NCI-H774 (cell line): ENCODE measurements at places on chromosomes 3 and 15.

- DNase-seq, result no peak
Measured at GRCh38 chr3:148090156-148090555, 607.5 kb upstream of the AGTR1 start.

DNA sequence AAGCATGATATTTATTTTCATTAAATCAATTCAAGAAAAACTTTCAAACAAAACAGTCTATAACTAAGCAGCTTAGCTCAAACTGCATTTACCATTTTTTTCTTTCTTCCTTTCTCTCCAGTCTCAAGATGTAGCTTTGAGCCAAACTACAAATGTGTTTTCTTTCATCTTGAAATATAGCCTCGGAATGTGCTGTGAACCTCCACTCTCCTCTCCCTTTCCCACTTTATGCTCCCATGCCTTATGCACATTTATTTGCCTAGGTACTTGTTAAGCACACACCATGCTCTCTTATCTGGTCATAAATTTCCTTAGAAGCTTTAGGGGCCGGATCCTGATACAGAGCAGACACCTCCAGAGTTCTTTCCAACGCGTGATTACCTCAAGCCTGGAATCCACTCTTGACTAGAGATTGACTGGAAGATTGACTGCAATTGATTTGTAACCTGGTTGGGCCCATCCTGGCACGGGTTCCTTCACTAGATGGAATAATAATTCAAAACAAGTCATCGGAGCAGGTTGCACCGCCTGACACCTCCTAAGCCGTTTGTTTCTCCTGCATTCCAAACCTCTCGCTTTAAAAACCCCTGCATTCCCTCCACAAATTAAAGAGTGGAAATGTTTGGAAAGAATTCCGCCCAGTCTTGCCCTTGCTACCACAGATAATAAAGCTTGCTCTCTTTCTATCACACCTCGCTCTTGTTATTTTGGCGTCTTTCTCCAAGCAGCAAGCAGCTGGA lies 344.7 kb downstream of the CHL1 start:
- DNase-seq, result no peak

- no peak for DNase-seq
Measured at GRCh38 chr3:109191421-109191820, 54.9 kb downstream of the C3orf85 start.

GRCh38 chr15:82943176-82943575 lies 9.3 kb downstream of the HOMER2 start:
- DNase-seq, result no peak

- no peak for DNase-seq
Measured at GRCh38 chr3:29898171-29898965, 617.5 kb downstream of the RBMS3 start.

DNA sequence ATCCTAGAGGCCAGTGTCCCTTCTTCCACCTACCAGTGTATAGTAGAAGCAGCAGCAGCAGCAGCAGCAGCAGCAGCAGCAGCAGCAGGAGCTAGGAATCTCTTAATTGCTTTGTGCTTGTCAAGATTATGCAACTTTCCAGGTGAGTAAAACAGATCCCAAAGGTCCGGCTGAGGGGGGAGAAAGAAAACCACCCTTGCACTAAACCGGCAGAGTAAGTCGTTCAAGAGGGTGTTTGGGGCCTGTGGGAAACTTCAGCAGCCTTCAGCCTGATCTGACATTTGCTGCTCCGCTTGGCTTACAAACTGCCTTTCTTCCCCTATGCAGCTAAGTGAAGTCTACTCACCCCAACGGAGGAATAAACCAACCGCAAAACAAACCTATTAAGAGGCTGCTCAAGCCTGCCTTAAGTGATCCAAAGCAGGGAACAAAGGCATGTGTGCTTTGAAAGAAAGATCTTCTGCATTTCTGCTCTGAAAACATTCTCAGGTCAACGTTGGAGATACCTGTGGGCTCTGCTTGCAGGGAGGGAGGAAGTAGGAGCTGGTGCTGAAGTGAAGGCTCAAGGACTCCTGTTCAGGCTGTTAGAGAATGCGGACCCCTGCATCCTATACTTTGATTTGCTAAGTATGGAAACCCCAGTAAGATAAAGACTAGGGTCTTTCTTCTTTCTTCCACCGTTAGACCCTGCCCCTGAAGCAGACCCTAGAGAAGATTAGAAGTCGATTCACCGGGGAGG lies 35.7 kb upstream of the DLG1 start:
- no peak for DNase-seq

- DNase-seq, result no peak
Measured at GRCh38 chr3:194156095-194156494, 20.1 kb downstream of the HES1 start.

DNA sequence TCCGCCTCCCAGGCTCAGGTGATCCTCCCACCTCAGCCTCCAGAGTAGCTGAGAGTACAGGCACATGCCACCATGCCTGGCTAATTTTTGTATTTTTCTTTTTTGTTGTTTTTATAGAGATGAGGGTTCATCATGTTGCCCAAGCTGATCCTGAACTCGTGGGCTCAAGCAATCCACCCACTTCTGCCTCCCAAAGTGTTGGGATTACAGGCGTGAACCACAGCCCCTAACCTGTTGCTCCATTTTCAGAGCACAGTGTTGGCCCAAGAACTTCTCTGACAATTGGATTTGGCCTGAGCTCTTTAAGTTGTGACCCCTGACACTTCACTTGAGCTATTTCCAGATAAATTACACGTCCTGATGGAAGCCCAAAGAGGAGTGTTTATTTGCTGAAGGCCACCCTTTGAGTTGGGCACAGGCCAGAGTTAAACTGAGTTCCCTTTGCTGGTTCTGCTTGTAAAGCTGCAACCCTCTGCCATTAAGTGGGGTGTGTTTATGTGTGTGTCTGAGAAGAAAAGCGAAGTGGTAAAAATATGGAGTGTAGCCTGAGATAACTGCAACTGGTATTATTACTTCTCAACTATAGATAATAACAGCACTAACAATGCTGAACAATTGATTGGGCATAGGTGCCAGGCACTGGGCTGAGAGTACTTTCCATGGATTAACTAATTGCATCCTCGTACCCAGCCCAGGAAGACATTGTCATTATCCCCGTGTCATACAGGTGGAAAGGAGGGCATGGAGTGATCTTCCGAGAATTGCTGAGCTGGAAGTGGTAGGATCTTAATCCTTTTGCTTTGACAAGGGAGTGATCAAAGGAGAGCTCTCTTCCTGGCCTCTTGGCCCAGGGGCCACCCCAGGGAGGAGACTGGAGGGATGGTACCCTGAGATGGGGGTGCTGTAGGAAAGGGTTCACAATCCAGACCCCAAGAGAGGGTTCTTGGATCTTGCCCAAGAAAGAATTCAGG lies 91.5 kb upstream of the PROK2 start:
- no peak for DNase-seq

GRCh38 chr15:65913631-65914199 lies 44.4 kb downstream of the RAB11A start:
- no peak for DNase-seq

- no peak for DNase-seq
Measured at GRCh38 chr3:195802261-195802701, 9.4 kb downstream of the MUC4 start.

DNA sequence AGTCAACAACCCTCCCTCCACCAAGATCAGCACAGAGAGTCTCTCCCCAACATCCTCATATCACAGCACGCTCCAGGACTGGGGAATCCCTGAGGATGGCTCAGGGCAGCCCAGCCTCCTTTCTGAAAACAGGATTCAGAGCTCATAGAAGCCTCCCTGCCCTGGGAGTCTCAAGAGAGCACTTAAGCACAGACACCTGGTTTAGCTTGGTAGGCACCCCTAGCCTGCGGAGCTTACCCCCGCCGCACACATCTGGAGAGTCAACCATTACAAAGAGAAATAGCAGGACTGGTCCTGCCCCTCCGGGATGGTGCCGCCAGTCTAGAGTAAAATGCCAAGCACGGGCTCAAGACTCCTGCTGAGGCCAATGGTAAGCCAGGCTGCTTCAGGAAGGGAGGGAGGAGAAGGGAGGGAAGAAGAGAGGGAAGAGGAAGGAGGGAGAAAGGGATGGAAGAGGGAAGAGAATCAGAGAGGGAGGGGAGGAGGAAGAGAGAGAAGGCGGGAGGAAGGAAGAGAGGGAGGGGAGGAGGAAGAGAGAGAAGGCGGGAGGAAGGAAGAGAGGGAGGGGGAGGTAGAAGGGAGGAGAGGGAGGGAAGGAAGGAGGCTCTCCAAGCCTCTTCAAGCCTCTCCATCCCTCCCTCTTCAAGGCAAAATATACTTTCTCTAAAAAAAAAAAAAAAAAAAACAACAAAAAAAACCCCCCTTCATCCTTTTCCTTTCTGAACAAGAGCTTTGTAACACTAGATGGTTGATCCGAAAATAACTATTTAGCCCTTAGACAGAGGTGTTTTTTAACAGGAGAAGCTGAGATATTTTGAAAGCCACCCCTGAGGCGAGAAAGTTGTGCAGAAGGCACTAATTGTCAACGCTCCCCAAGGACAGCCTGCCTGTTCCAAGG lies 278.6 kb upstream of the TLE3 start:
- DNase-seq, result no peak

DNA sequence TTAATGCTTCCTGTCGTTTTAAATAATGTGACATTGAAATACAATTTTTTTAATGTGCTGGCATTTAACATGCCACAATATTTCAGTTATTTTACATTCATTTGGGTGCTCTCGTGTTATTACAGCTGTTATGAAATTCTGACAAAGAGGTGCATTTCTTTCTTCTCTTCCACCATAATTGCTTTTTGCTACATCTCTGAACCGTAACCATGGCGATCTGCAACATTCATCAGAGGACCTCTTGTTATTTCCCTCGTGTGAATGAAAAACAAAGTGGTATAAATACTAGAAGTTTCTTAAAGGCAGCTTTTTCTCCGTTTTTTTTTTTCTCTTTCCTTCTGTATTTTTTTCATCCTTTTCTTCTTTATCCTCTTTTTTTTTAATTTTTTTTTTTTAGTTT lies 316.4 kb downstream of the MCTP2 start:
- no peak for DNase-seq

- no peak for DNase-seq
Measured at GRCh38 chr3:175057401-175057800, 198.3 kb downstream of the NAALADL2 start.

DNA sequence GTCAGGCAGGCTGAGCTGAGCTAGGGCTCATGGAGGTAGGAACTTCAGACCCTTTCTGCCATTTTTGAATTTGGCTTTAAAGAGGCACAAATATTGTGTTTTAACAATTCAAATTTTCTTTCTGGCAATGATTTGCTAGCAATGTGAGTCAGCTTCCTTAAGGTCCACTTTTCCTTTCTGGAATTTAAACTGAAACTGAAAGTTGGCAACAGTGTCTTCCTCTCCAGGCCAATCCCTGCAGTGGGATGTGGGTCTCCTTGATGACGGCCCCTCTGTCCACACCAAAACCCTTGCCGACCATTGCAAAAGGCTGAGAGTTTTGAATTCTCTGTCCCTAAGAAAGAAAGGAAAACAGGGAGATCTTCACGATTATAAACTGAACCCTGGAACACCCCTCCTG lies 27.1 kb downstream of the RPSA start:
- no peak for DNase-seq

DNA sequence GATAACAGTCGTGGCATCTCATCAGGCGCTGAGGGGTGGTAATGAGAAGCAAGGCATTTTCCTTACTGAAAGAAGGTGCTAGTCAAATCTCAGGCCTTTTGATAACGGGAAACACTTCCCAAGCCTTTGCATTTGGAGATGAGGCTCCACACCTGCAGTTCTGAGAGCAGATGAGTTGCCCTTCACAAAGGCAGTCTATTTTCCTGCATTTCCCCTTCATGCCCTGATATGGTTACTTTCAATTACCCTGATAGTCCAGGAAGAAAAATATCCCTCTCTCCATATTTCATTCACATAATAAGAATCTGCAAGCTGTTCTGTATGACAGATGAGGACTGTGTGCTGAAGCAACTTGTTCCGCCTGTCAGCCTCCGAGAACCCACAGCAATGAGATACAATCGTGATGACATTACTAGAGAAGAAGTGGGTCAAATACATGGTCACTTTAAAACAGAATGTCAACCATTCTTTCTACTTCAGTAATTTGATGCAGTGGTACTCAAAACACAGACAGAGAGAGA lies 25.0 kb downstream of the FHIT start:
- no peak for DNase-seq

- DNase-seq, result no peak
Measured at GRCh38 chr15:83848315-83849050, 194.6 kb downstream of the ADAMTSL3 start.

GRCh38 chr3:177410730-177411129 lies 213.4 kb upstream of the TBL1XR1 start:
- peak; percentile 97 for DNase-seq

GRCh38 chr15:62047282-62047827 lies 12.9 kb downstream of the VPS13C start:
- DNase-seq, result no peak

GRCh38 chr3:13650210-13651056 lies 101.5 kb downstream of the FBLN2 start:
- peak; percentile 40 for DNase-seq

- DNase-seq, result no peak
Measured at GRCh38 chr3:58685641-58686040, 19.1 kb upstream of the FAM3D start.

DNA sequence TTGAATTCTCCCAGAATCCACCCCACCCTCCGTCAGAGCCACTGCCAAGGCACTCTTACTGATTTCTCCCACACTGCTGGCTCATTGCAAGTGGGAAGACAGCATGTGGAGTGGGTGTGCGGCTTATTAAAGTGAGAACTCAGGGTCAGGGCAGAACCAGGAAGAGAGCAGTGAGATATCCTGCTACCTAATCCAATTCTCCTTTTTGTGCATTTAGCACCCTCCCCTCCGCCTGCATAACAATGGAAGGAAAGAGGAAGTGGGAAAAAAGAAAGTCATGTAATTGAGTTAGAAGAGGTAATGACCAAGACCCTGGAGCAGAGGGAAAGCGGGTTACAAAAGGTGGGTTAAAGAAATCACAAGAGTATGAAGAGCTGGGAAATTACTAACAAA lies 27.8 kb upstream of the PIK3CB start:
- DNase-seq, result no peak

GRCh38 chr15:41281236-41281635 lies 50.2 kb downstream of the CHP1 start:
- no peak for DNase-seq

- DNase-seq, result no peak
Measured at GRCh38 chr15:63727542-63727941, 106.2 kb downstream of the HERC1 start.

DNA sequence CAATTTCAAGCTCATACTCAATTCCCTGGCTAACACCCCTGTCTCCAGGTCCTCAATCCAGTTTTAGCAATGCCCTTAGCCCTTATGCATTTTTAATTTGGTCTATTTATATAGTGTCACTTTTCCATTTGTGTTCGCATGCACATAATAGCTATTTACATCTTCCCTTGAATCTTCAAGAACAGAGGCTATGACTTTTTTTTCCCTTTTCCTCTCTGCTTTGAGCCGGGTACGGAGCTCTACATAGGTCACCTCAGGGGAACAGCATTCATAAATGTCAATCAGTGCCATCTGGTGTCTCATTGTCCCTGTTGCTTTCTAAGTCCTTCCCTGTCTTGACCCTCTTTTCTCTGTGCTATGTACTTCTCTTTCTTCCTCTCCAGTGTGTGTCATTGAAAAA lies 26.5 kb upstream of the ACTC1 start:
- DNase-seq, result no peak

GRCh38 chr15:42670451-42670850 lies 66.5 kb downstream of the CDAN1 start:
- no peak for DNase-seq

- peak; percentile 54 for DNase-seq
Measured at GRCh38 chr3:108477511-108478147, 32.8 kb downstream of the MYH15 start.
